ENCODE measurements at places on chromosomes 7 and 10.

GRCh38 chr10:17453035-17453372, 1.4 kb downstream of the ST8SIA6 start:
- no peak for DNase-seq

- peak; percentile 46 for DNase-seq
Observed at GRCh38 chr7:30164567-30164966, 29.8 kb downstream of the MTURN start.

DNA sequence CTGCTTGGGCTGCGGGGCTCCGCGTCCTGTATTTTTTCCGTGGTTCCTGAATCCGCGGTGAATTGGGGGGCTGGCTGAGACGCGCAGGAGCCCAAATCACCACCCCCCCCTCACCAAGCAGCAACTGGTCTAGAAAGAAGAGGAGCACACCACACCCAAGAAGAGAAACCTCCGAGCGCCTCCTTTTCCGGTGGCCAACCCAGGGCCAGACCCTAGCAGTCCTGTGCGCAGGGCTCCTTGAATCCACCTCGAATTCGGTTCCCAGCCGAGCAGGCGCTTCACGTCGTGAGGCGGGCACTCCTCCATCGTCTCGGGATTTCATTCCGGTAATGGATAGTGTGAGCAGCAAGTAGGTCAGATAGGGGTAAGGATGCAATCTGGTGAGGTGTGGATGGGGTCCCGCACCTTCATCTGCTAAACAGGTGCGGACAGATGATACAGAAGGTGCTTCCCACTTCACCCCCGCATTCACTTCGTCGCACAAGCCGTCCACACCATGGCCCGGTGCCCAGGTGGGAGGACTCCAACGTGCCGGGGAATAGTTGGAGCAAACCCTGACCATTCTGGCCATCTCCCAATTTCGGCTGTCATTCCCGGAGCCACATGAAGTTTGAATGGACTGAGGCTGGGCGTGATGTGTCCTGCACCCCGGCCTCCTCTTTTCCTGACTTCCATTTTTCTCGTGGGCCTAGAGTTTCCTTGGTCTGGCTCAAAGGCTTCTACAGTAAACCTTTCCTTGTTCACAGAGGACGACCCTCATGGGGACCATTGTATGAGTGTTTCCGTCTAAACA, 19.8 kb upstream of the ZNF273 start:
- no peak for DNase-seq

DNA sequence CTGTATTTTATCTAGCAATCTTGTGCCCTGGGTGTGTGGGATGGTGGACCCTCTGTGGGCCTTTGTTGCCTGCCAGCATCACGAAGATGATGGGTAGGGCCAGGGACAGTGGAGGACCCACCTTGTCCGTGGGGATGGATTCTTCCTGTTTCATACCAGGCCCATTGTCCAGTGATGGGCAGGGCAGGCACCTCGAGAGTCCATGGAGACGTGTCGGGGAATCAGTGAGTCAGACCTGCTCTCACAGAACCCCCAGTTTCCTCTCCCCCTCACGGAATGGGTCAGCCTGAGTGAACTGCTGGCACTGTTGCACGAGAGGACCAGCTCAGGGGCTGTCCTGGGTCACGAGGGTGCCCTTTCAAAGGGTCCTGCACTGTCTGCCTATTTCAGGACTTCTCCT, 401.2 kb downstream of the RPS24 start:
- DNase-seq, result no peak

DNA sequence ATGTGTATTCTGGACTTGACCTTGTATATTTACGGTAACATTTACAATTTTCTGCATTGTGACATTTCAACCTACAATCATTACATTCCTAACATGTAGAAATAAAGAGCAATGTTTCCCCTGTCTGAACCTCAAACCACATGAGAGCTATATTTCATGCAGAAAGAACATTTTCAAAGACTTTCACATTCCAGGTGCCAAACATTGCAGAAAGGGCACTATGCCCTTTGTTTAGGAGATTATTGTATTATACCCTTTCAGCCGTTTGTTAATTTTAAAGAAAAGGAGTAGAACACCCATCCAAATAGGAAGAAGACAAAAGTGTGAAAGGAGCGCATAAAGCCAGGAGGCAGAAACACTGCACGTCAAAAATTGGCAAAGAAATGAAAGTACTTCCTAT, 260.4 kb downstream of the RELN start:
- DNase-seq, result no peak

GRCh38 chr10:126592901-126593300, 77.6 kb downstream of the C10orf90 start:
- DNase-seq, result no peak

DNA sequence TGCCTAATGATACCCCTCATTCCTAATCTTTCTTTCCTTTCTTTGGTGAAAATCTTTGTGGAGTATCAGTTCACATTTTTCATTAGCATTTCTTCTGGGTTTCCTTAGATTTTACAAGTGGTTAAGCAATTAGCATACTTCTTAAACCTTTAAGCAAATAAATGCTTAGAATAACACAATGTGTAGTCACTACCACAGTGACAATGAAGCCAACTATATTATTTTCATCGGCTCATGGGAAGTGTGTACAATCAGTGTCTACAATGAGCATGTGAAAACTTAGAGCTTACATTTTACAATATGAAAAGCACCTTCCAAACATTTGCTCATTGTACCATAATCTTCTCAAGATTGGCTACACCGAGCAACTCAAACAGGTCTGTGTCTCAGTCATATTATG, 176.2 kb upstream of the PLXNA4 start:
- no peak for DNase-seq
